ENCODE measurements at places on chromosomes 3 and 15. TPM values are rescaled to one million over a fixed set of nuclear protein-coding genes. Genes with fewer than 3 reads are reported as not detected.

Gene SEMA5B
- total RNA-seq = not detected

Gene HES1
- 31.4 TPM for total RNA-seq

DNA sequence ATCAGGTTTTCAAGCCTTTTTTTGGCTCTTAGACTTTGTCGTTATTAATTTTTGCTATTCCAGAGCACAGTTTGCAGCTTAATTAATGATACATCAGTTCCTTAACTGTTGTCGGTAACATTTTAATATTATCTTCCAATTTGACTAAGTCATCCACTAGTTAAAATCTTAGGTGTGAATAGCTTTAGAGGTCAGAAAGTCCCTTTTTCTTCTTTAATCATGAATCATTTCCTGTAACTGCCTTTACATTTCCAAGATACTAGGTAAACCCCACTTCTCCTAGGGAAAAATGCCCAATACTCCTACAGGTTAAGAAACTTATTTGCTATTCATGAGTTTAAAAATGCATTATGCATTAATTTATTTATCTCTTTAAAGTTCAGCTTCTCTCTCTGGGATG lies 260.9 kb upstream of the CFAP20DC start:
- DNase-seq = no peak

DNA sequence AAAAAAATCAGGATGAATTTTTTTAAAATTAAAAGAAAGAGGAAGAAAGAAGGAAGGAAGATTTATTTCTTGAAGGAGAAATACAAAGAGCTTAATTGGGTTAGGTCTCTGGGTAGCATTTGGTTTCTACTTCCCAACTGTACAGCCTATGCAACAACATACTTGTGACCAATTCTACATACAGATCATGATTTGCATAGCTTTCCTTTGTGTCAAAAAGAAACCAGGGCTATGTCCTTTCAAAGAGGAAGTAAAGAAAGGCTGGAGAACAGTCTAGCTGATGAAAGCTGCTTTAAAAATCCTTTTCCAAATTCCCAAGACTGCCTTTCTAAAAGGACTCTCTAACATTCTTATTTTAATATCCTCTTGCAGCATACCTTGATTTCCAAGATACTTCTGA lies 6.1 kb upstream of the HGD start:
- peak; percentile 25 for DNase-seq

DNA sequence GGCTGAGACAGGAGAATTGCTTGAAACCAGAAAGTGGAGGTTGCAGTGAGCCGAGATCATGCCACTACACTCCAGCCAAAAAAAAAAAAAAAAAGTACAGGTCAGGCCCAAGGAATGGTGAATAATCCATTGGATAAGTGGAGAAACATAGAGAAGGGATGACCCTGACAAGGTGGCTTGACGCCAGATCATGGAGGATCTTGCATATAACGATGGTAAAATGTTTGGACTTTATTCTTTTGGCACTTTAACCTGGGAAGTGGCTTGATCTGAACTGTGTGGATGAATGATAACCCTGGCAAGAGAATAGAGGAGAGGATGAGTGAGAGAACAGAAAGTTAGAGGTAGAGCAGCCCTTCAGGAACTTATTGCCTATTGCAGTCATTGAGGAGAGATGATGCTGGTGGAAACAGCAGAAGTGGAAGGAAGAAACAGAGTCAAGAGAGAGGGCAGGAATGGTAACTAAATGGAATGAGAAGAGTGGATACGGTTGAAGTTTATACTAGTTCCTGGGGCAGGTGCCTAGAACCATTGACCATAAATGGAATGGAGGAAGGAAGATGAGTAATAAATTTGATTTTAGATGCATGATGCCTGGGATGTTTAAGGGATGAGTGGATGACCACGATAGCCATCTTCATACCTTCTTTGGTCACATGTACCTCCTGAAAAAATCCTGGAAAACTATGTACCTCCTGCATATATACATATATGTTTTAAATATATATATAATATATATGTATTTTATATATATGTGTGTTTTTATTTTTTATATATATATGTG lies 57.8 kb downstream of the BLM start:
- peak; percentile 92 for DNase-seq

- peak; percentile 39 for DNase-seq
Observed at GRCh38 chr15:78415284-78415683, 22.7 kb upstream of the IREB2 start.

Measured in M059J (cell line).